H7 (cell line): ENCODE measurements at places on chromosomes 7 and 10. TPM values are rescaled to one million over a fixed set of nuclear protein-coding genes. Genes with fewer than 3 reads are reported as not detected.

DNA sequence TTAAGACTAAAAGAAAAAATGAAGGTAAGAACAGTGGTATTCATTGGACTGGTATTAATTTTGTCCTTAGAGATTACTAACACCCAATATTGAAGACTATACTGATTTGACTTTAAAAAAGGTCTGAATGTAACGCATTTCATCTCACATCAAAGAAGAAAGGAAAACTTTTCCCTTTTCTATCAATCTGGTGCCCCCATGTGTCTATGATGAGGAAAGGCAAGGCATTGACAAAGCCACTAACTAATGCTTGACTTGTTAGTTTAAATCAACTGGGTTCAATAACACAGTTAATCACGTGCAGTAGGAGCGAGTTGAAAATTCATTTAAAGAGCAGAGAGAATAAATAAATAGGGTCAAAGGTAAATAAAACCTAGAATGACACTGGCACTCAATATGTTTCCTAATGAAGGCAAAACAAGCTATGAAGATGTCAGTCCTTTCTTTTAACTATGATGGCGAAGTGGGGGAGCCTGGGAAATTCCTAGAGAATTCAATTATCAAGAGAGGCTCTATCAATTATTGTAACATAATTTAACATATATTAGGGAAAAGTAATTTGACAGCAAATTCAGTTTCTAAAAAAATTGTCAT, 180.9 kb downstream of the ANK3 start:
- no peak for DNase-seq

DNA sequence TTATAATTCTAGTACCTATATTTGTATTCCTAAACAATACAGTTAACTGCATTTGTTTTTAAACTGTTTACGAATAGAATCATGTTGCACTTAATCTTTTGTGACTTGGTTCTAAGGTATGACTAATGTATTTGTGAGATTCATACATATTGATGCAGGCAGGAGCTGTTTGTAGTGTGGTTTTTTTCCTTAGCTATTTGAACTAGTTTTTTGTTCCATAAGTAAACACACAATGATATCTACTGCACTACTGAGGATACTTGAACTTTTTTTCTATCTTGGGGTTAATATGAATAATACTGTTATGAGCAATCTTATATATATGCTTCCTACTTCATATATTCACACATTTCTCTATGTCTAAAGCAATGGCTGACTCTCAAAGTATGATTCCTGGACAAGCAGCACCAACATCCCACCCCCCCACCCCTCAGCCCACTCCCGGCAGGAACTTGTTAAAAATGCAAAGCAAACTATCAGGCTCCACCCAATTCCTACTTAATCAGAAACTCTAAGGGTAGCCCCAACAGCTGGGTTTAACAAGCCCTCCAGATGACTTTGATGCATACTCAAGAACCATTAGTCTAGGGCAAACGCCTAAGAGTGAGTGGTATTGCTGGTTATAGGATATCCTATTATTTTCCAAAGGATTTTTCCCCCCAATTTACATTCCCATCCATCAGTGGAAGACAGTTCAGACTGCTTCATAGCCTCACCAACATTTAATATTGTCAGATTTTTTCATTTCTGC, 25.8 kb downstream of the BRAF start:
- DNase-seq, result no peak

DNA sequence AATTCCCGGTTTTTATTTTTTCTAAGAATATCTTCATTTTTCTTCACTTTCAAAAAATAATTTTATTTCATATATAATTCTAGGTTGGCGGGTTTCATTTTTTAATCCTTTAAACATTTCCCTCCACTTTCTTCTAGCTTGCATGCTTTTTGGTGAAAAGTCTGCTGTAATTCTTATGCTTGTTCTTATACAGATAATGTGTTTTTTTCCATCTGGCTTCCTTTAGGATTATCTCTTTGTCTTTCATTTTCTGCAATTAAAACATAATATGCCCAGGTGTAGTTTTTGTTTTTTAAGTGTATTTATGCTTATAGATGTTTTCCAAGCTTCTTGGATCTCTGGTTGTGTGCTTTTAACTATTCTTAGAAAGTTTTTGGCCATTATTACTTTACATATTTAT, 341.3 kb upstream of the SEMA3C start:
- no peak for DNase-seq

DNA sequence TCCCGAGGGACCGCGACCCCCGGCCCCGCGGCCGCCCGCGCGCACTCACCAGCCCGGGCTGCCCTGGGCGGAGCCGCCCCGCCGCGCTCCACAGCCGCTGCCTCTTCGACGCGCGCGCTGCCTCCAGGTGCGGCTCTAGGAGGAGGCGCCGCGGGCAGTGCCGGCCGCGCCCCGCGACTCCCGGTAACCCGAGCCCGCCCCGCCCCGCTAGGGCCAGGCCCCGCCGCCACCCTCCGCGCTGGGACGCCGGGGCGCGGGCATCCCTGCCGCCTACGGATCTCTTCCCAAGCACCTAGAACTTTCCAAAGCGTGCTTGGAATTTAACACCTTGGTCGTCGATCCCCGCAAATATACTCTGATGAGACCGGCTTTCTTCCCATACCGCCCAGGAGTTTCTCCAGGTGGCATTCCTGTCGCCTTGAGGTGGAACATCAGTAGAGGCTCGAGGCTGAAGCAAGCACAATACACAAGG, at the start of gene SLC26A5:
Gene SLC26A5 (minus strand): TSS at position 159 of the 472 bp plus-strand sequence. CDS start 24,693 bp downstream, outside the sequence.
- DNase-seq, result peak; percentile 90

GRCh38 chr10:59881640-59882039, 24.7 kb downstream of the CCDC6 start:
- no peak for DNase-seq

- peak; percentile 47 for DNase-seq
These were observed 255.1 kb upstream of the MKLN1 start for GRCh38 chr7:131072505-131073091.

- no peak for DNase-seq
These were observed 6.7 kb upstream of the OAT start for GRCh38 chr10:124425227-124425962.

DNA sequence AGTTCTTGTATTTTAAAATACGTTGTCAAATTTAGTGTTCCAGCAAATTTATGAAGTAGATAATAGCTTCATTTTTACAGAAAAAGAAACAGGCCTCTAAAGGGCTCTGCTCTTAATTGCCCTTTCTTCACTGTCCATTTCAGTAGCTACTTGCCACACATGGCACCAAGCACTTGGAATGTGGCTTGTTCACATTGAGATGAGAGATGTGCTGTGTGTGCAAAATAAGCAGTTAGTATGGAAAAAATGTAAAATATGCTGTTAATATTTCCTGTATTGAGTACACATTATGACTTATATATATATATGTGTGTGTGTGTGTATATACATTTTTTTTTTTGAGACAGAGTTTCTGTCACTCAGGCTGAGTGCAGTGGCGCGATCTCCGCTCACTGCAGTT, 19.5 kb downstream of the RBM33 start:
- no peak for DNase-seq

DNA sequence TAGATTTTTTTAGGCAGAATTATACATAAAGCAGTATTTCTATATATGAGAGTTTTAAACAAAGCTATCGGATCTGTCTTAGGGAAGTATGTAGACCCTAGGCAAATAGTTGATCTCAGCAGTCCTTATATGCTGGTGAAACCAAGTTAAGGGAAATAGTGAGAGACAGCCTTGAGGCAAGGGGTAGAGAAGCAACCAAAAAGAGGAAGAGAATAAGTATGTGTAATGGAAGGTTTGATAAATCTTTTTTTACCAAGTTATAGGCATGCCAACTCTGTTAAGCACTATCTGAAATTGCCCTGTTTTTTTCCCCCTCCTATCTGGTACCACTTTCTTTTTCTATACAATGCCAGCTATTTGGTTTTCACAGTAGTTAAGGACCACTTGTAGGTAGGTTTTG, 19.9 kb downstream of the SPAG6 start:
- DNase-seq, result no peak

- DNase-seq, result no peak
These were observed 190.4 kb downstream of the AHR start for GRCh38 chr7:17488829-17489228.

DNA sequence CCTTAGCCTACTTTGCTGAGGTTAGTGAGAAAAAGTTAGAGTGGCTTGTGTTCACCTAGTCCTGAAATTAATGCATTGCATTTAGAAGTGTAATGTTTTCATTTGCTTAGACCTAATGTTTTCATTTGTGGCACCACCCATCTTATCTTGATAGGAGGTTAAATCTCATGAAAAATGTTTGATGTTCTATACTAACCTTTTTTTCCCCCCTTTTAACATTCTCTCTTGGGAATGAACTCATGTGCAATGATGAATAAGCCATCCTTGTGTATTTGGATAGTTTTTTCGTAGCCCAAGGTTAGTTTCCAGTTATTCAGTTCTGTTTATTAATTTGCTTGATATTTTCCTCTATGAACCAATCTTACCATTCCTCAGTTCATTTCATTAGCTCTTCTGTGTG, 2.8 kb downstream of the FHIP2A start:
- DNase-seq, result no peak

GRCh38 chr10:109281347-109281746, 642.0 kb downstream of the XPNPEP1 start:
- DNase-seq, result no peak

C10orf105 gene
- 0.17 and 0.18 TPM in 2 replicates for total RNA-seq

- peak; percentile 33 for DNase-seq
These were observed 315.0 kb downstream of the PTPRN2 start for GRCh38 chr7:158272509-158273137.

GRCh38 chr10:63720072-63720537, 198.9 kb downstream of the REEP3 start:
- peak; percentile 62 for DNase-seq

PPA1 gene
- 207 and 232 TPM in 2 replicates for total RNA-seq

LIPF gene
- total RNA-seq, result not detected in 2 replicates

SGPL1 gene
- 35.0 and 35.1 TPM in 2 replicates for total RNA-seq

NKX1-2 gene
- 57.8 and 65.1 TPM in 2 replicates for total RNA-seq

DNA sequence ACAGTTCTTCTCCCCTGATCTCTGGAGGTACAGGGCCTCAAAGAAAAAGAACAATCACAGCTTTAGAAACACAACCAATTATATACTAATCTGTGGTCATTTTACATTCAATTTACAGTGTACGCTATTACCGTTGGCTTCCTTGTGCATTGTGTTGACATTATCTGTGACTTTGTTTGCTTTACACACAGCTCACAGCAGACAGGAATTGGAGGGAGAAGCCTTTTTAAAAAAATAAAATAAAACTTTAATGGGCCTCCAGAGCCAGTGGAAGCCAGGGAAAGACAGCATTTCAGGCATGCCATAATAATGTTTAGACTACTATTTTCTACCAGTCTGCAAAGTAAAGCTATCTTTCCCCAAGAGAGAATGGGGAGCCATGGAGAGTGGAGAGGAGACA, 179.0 kb upstream of the ADO start:
- DNase-seq, result no peak

ZNF248 gene
- not detected in 2 replicates for total RNA-seq

OR2A1 gene
- total RNA-seq, result 0.74 TPM in 1 of 2 replicates, not detected in the other

ZNF775 gene
- total RNA-seq, result 44.2 and 56.7 TPM in 2 replicates

- DNase-seq, result peak; percentile 48
These were observed 282.1 kb downstream of the KCND2 start for GRCh38 chr7:120554960-120555571.

DNA sequence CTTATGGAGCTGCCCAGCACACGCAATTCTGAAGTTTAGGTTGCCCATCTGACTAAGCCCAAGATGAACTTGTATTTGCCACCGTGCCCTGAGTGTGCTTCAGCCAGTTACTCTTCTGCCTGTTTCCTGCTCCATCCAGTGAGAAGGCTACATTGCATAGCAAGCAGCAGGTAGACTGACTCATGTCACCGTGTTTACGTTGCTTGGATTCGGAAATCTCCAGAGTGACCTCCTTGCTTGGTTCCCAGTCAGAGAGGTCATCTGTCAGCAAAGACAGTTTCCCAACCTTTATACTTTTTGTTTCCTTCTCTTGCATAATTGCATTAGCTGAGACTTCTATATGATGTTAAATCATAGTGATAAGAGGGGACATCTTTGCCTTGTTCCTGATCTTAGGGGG, 30.9 kb downstream of the NACAD start:
- DNase-seq, result no peak

DNA sequence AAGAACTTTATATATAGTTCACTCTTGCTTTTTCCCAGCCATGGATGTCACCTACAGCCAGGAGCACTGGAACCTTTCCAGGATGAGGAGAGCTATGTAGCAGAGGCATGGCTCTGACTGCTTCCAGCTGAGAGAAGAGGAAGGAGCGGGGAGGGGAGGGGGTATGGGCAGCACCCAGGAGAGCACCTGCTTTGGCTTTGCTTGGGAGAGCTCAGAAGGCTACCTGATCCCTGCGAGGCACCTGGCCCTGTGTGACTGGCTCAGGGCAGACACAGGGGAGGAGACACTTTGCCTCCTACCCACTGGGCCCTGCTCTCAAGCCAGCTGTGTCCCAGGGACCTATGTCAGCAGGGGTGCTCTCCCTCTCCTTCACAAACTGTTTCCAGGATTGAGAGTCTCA, 67.1 kb downstream of the HK1 start:
- DNase-seq, result peak; percentile 49

GRCh38 chr10:133318494-133319127, 9.9 kb downstream of the ZNF511 start:
- peak; percentile 93 for DNase-seq

DNA sequence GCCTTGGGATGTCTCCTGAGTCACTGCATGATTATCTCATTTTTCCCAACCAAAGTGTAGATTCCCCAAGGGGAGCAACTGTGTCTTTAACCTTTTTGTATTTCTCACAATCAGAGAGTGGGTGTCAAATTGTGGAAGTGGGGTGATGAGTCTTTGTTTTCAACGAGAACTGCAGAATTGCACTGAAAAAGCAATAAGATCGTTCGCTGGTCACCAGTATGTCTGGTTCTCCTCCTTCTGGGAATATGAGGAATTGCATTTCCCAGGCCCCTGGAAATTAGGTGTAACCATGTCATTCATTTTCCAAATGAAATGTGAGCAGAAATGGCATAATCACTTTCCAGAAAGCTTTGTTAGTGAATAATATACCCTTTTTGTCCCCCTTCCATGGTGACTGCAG, 326.9 kb downstream of the GPAM start:
- peak; percentile 22 for DNase-seq

CPXM2 gene
- total RNA-seq, result 2.9 and 3.1 TPM in 2 replicates

GRCh38 chr10:60728056-60728455, 50.2 kb upstream of the CDK1 start:
- no peak for DNase-seq

FOXI2 gene
- 0.35 and 1.2 TPM in 2 replicates for total RNA-seq

HMX2 gene
- total RNA-seq, result 0.07 TPM in 1 of 2 replicates, not detected in the other

SLC39A12 gene
- 0.03 TPM in 1 of 2 replicates, not detected in the other for total RNA-seq

CYP3A7 gene
- total RNA-seq, result not detected in 2 replicates

GRCh38 chr7:36083626-36084380, 69.3 kb upstream of the EEPD1 start:
- DNase-seq, result no peak

PIK3AP1 gene
- 1.2 and 1.4 TPM in 2 replicates for total RNA-seq

- peak; percentile 65 for DNase-seq
These were observed 38.0 kb upstream of the VSIR start for GRCh38 chr10:71811351-71811750.

DNA sequence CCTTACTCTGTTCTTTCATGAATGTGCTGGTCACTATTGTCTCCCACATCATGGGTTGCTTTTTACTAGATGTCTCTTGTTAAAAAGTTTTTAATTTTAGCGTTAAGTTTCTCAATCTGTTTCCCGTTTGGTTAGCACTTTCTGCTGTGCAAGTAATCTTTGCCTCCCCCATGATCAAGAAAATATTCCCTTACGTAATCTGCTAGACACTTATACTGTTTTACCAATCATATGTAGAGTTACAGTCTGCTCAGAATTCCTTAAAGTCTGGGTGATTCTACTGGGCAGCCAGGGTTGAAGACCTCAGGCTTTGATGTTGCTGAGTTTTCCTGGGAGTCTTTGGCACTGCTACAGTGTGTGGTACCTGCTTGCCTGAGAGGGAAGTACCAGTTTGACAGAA, 38.2 kb upstream of the RPA3 start:
- DNase-seq, result no peak
